ENCODE measurements at places on chromosomes 4 and X.

DNA sequence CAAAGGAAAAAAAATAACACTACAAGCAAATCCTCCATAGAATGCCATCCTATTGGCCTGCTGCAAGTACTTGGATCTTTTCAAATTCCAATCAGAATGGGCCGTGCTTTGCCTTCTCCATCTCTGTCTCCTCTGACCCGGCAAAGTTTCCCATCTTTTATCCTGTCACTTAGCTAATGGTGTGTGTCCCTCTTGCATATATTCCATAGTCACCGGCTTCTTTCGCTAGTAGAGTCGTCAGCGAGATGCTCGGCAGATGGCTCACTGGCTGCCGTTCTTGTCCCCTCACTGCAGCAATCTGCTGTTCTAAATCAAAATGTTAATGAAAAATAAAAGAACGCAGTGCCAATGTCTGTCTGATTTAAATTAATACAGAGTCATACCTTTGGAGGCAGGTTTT lies 22.1 kb downstream of the GRIA3 start:
- no peak for DNase-seq

GRCh38 chr4:77861495-77861894 lies 1.1 kb upstream of the MRPL1 start:
- no peak for DNase-seq

GRCh38 chrX:127177966-127178365 lies 358.4 kb downstream of the PRR32 start:
- no peak for DNase-seq

DNA sequence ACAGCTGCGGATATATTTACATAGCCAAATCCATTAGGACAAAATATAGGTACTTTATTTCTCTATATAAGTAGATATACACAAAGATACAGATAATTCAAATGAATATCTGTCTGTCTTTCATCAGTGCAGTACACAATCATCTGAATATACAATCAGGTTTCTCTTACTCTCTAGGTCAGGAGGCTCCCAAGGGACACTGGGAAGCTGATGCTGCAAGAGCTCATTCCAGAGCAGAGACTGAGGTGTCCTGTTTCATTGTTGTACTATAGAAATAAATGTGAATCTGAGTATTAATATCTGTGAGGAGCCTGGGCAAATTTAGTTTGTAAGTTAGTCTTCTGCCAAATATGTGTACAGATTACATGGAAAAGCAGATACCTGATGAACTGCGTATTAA lies 4.2 kb downstream of the TLL1 start:
- DNase-seq, result no peak

GRCh38 chrX:19708683-19709082 lies 178.7 kb downstream of the SH3KBP1 start:
- no peak for DNase-seq

GRCh38 chrX:38970845-38971244 lies 169.6 kb downstream of the MID1IP1 start:
- DNase-seq, result no peak

DNA sequence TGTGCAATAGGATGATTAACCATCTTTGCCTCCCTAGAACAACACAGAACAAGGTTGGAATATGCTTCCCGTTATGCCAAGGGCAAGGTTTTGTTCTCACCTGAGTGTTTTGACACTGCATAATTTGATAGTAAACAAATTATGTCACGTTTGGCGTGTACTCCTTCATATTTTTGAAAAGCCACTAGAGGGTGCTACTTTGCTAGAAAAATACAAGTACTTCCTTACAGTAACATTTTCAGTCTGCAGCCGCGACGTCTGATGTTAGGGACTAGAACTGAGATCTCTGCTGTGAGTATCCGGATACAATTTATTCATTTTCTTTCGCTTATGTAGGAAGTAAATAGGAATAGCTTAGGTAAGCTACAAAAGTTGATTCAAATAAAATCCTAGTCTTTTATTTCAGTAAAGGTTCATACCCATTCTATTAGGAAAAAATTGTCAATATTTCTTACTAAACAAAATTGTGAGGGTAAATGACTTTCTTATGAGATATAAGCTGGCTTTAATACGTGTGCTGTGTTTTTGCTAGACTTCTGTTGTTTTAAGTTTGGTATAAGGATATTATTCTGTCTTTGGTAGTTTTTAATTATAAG lies 181.1 kb upstream of the WDFY3 start:
- peak; percentile 42 for DNase-seq

Data from HT1080 (cell line).